NCI-H1105 (cell line): ENCODE measurements at places on chromosomes 7 and 10.

GRCh38 chr10:30967650-30968410, 63.8 kb downstream of the ZNF438 start:
- DNase-seq = no peak

DNA sequence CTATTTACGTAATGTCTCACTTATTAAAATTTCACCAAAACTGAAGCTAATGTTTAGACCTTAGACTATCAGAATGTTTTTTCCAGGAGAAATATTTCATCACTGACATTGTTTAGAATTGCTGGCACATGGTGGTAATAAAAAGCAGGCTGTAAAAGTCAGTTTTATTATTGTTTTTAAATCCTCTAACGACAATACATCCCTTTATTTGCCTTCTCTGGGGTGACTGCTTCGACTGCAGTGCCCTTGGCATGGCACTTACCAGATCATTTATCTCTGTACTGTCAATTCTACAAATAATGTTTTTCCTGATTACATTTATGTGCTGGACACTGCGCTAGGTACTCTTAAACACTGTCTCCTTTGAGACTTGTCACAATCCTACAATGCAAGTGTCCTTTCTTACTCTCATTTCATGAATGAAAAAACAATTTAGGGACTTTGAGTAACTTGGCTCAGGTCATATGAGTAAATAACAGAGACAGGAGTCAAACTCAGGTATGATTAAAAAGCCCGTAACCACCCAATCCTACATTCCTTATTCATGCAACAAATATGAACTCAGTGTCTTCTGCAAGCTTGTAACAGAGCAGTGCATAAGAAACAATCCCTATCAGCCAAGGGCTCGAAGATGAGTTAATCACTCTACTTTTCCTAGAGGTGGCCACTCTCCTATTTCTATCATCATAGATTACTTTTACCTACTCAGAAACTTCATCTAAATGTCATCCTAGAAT, 5.6 kb upstream of the ING3 start:
- DNase-seq = no peak

DNA sequence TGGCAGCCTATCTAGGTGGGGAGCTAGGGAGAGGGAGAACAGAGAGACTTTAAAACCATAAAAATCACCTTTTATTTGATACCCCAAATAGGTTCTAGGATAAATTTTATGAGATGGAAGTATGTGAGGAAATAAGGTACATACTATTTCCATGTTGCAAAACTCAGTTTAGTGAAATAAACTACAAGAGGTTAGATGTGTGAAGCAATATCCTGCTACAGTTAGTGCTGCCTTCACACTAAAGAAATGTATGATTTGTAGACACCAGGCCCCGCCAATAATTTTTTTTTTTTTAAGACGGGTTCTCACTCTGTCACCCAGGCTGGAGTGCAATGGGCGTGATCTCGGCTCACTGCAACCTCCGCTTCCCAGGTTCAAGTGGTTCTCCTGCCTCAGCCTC, 34.4 kb upstream of the RSBN1L start:
- no peak for DNase-seq

GRCh38 chr10:96975136-96975535, 143.0 kb downstream of the LCOR start:
- DNase-seq = no peak

GRCh38 chr7:44286182-44286617, 39.2 kb downstream of the CAMK2B start:
- no peak for DNase-seq
